ENCODE measurements at places on chromosomes 7 and 10.
A peak's percentile ranks its signal among the peaks of the same experiment; 100 is the strongest.

GRCh38 chr7:2708547-2709310, 20.7 kb downstream of the AMZ1 start:
- DNase-seq: no peak

- DNase-seq: no peak
Measured at GRCh38 chr7:124679586-124680225, 85.9 kb downstream of the GPR37 start.

DNA sequence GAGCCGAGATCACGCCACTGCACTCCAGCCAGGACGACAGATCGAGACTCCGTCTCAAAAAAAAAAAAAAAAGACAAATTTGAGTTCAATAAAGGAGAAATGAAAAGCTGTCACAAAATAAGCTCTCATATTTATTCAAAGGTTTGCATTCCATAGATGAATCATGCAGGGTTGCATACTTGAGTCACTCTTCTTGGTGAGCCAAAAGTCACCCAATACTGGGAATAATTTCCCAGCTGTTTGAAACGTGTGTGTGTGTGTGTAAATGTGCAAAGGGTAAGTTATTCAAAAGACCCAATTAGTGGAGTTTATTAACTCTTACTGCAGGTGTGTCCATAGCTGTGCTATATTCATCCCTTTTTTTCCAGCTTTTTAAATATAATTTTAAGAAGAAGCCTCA, 297.7 kb downstream of the CCDC3 start:
- peak; percentile 36 for DNase-seq

- no peak for DNase-seq
Measured at GRCh38 chr7:69992938-69993337, 394.7 kb downstream of the AUTS2 start.

GRCh38 chr10:33657913-33658312, 323.4 kb upstream of the NRP1 start:
- no peak for DNase-seq

- DNase-seq: no peak
Measured at GRCh38 chr7:40840990-40841389, 706.2 kb downstream of the SUGCT start.

GRCh38 chr10:63889803-63890202, 368.6 kb downstream of the REEP3 start:
- DNase-seq: no peak

GRCh38 chr10:93468461-93469213, 13.5 kb downstream of the MYOF start:
- no peak for DNase-seq

All from activated CD4-positive, alpha-beta T cell treated with anti-CD3 and anti-CD28 coated beads, Interleukin-2, Interleukin-6, amounts not matched to agents 100 ng/mL and 50 ng/mL, durations not matched to agents 16 hours and 8 hours (primary cell).